ENCODE measurements at places on chromosomes 5 and 9.

GRCh38 chr9:114497727-114498382, 7.4 kb downstream of the WHRN start:
- DNase-seq = no peak

- peak; percentile 66 for DNase-seq
Measured at GRCh38 chr5:137296213-137296781, 202.8 kb downstream of the SPOCK1 start.

DNA sequence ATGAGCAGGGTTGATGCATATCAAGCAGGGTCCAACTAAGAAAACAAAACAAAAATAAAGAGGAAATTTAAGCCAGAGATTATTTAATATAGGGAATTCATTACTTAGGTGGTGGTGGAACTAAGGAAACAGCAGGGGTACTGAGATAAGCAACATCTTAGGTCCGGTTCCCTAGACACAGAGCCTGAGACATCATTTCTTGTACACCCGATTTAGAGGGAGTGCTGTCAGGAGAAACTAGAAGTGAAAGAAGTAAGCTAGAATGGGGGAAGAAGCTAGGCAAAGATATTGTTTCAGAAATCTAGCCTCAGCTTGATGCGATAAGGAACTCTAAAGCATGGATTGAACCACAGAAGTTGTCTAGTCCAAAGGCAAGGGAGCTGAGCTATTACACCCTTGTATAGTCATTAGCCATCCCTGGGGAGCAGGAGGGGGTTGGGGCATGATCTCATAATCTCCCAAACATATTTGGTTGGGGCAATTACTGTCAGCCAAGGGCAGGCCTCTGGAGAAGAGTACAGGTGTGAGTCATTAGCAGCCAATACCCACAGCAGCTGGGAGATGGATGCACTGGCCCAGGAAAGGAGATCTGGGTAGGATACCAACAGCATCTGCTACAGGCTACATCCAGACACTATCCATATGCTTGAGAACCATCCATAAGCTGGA, 194.5 kb downstream of the ARL15 start:
- DNase-seq = no peak

DNA sequence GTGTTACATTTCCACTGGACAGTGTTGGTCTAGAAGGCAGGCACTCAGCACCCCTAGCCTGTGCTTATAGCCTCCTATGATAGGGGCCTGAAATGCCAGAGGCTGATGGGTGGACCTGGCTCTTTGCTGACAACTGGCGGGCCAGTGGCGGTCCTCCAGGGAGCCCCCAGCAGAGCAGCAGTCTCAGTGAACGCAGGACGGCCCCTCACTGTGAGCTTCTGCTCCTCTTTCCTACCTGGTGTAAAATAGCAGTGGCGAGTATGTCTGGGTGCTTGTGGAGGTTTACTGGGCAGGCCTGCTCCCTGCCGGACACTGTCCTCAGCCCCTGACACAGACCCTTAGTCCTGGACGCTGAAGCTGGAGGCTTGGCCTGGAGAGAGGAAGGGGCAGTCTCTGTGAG, 3.3 kb upstream of the SEC16A start:
- no peak for DNase-seq

- DNase-seq = no peak
Measured at GRCh38 chr5:124932791-124933600, 186.6 kb upstream of the ZNF608 start.

DNA sequence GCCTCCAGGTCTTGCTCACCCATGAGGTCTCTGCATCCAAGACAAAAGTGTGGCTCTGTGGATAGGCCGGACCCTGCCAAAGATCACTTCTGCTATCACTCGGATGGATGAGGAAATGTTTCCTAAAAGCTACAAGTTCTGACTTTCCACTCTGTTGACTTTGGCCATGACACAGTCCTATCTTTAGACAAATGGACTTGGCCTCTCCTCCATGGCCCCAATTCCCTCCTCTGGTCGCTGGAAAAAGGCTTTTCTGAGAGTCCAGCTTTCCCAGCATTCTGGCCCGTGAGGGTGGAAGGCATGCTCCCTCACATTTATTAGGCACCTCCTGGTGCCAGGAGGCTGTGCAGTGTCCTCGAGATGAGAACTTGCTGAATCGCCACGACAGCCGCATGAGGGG, 83.1 kb downstream of the COL27A1 start:
- no peak for DNase-seq

- DNase-seq = no peak
Measured at GRCh38 chr9:96086936-96087571, 211.6 kb downstream of the ERCC6L2 start.

DNA sequence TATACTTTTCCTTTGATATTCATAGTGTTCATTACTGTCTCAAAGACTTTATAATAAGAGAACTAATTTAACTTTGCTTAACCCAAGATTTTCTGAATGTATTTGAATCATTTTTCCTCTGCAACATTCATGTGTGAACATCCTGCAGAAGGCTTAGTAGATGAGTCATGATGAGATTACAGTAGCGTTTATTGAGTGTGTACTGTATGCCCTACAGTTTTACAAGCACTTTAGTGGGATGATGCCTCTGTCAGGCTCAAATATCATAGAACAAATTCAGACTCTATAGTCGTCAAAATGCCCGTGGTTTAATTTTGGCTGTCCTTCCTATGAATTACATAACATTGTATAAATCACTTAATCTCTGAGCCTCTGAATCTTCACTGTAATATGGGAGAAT, 41.2 kb downstream of the FYB1 start:
- DNase-seq = no peak

DNA sequence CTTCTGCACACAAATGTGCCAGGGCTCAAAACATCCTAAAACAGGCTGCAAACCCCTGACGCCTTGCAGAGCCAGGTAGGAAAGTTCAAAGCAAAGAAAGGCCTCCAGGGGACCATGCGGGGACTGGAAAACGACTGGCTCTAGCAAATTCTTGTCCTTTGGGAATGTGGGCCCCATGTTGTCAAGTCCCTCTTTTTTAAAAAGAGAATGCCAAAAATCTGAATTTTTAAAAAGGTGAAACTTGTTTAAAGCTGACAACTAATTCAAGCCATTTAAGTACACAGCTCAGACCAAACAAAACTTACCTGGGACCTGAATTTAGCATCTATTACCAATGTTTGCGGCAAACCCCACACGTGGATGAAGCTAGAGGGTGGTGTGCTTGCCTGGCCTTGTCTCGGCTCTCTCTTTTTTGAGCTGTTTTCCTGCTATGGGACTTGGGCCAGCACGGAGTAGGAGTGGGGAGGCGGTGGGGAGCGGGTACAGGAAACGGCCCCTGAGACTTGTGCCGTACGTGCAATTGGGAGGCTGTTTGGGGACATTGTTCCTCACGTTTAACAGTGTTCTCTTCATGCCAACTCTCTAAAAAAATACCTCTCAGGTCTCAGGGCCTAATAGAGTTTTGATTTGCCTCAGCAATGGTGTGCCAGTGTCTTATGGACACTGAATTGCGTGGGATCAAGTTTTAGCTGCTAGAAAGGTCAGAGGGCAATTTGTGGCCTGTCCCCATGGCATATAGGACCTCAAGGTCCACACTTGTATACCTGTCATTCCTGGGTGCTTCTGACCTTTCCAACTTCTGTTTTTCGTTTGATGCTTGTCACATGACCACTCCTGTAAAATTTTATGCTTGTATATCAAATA, 15.1 kb upstream of the PHF19 start:
- no peak for DNase-seq

- no peak for DNase-seq
Measured at GRCh38 chr5:58318468-58318867, 141.4 kb downstream of the PLK2 start.

DNA sequence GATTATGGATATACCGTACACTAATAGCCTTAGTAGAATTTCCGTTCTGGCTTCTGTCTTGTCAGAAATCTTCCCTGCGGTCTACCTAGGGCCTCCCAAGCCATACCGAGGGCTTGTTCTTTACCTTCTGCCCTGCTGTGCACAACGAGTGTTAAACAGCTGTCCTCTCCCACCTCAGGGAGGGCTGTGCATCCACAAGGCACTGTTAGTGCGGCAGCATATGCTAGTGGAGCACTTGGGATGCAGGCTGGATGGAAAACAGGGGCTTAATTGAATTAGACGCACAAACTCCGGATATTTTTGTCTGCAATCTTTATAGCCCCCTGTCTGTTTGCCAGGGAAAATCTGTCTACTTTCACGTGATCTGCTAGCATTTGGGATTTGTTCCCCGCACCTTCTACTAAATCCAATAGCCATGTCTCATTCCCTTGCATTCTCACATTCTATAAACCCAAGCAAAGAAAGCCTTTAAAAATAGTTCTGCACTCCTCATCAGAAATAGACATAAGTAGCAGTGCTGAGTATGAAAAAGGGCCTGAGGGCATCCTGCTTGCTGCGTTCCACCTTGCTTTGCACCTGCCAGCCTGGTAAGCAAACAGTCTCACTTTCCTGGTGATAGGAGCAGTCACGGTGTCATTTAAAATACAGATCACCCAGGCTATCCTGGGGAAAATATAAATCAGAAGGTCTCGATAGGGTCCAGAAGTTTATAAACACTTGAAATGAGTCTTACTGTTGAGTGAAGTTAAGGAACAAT, 382.6 kb downstream of the RASEF start:
- DNase-seq = no peak

DNA sequence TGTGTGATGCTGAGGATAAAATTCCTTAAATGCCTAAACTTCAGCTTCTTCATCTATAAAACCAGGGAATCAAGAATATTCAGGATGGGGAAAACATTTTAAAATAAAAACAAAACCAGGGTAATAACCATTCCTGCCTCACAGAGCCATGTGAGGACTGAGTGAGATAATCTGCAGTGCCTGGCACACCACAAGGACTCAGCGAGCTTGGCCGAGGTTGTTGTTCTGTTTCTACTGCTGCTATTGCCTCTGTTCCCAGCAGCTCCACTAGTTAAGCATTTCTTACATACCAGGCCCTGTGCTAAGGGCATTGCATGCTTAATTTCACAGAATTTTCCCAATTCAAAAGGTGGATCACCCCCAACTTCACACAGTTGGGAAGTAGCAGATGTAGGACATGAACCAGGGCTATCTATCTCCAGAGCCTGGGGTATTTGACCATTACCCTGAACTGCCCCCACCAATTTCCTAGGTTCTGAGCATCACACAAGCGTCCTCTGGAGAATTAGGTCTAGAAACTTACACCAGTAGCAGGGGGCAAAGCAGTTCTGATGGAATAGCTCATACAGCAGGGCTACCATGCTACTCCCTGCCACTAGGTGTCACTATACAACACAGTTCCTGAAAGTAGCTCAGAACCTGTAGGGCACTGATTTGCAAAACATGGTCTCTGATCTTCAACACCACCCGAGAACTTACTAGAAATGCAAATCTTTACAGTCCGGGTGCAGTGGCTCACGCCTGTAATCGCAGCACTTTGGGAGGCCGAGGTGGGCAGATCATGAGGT, 74.3 kb downstream of the LRSAM1 start:
- no peak for DNase-seq

DNA sequence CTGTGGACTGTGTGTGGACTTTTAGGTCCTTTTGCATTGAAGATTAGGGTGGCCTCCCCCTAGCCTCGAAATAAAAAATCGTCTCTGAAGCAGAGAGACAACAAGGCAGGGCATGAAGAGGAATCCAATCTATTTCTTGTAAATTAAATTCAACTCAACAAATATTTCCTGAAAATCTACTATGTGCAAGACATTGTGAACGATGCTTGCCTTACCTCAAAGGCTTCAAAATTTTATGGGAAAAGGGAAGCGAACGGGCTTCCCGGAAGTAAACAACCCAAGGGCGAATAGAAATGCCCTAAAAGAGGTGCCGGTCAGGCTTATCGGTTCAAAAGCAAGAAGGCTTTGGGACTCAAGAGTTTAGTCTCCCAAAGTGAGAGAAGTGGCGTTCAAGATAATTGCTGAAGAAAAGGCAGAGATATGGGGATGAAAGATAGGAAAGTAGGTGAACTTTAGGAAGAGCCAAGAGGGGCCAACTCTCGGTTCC, 525 bp downstream of the KIF24 start:
- DNase-seq = peak; percentile 58

GRCh38 chr5:38837416-38837815, 8.4 kb upstream of the OSMR start:
- DNase-seq = no peak

DNA sequence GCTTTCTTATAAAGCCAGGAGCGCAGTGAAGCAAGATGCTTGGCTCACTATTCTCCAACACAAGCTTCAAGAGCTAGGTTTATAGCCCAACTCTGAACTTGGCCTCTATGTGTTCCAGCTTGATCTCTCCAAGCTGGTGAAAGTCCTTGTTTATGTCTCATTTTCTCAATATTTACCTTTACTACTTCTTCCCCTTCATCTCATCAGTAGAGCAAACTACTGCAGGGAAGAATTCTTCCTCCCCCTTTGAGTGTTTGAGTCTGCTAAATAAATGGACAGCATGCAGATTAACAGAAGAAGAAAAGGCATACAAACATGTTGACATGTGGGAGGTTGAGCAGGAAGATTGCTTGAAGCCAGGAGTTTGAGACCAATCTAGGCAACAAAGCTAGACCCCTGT, 460.7 kb downstream of the ZNF608 start:
- no peak for DNase-seq

DNA sequence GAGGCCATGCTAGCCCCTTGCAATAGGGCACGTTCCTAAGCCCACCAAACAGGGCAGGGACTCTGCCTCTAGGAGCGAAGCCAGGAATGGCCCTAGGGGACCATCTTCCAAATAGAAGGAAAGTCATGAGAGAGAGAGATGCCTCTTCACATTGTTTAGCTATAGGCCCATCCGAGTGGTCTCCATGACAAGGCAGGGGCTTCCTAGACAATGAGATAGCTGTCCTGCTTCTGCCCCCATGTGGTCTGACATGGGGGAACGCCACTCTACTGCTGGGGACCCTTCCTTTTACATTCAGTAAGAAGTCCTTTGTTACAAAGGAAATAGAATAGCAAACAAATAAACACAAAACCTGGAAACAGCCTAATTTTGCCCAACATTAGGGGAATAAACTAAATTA, 17.9 kb upstream of the KIF4B start:
- DNase-seq = no peak

- DNase-seq = no peak
Measured at GRCh38 chr5:139979518-139979917, 63.6 kb downstream of the NRG2 start.

DNA sequence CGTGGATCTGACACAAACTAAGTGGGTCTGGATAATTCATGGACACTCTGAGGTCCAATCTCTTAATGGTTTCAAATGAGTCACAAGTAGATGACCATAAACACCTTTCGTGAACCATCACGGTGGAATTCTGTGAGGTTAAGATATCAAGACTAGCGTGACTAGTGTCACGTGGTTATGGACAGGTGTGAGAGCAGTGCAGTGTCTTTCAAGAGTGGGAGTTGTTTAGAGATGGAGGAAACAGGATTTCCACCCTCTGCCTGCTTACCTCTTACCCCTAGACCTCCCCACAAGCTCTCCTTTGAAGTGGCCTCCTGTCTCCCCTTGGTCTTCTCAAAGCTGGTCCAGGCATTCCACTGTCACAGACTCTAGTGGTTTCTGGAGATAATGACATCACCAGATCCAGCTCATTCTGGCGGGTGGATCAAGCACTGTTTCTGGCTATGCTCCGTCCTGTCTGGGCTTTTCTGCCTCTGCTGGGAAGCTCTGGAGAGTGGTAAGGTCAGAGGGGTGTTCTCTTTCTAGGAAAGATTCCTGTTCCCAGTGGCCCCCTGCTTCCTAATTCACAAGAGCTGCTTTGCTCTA, 20.0 kb upstream of the ZNF782 start:
- DNase-seq = no peak

- DNase-seq = no peak
Measured at GRCh38 chr9:135814421-135815095, 92.8 kb downstream of the CAMSAP1 start.
